DMS79 (cell line): ENCODE measurements at places on chromosomes 1 and 21.

DNA sequence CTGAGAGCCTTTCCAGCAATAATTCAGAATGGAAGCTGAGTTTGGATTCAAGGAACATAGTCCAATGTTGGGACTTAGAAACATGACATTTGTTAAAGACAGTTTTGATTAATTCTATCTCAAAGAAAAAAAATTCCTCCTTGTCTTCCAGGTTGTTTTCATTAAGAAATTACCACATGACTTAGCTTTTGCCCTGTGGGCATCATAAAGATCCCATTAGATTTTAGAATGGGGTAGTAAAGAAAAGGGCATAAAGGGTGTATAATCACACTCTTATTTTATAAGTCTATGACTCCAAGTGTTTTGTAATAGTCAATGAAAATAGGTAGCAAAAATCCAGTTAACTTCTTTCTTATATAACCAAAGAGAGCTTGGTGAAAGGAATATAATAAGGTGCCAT lies 14.3 kb upstream of the PRKAA2 start:
- no peak for DNase-seq

DNA sequence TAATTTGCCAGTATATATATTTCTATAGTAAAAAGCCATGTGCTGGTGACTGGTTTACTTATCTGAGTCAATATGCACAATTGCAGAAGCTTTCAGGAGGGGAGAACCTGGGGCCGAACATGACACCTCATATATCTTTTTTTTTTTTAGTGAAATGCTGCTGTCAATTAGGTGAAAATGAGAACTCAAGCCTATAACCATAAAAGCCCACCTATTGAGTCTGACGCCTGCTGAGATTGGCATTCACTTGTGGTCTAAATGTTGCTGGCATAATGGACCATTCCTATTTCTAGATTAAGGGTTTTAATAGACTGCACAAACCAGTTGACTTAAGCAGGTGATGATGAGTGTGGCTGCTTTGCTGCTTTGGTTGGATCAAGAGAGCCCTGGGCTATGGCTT lies 10.8 kb downstream of the NTMT2 start:
- DNase-seq, result no peak

DNA sequence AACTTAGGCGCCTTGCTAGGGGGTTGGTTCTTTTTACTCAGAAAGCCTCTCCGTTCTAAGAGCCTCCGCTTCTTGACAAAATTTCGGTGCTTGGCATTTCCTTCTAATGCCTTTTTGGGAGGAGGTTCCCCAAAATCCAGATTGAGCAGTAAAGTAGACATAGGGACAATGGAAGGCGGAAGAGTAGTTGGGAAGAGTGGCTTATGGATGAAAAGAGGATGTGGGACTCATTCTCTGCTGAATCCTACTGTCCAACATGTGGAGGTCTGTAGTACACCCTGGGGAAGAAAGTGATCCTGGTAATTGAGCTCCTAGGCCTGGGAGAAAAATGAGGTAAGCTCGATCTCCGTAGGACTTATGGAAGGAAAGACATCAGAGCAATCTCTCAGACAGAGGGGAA lies 777 bp upstream of the METTL25B start:
- DNase-seq, result no peak

- peak; percentile 86 for DNase-seq
Measured at GRCh38 chr1:51664421-51665240, 47.7 kb downstream of the OSBPL9 start.

- DNase-seq, result no peak
Measured at GRCh38 chr1:46613661-46614603, 2.7 kb downstream of the MOB3C start.

DNA sequence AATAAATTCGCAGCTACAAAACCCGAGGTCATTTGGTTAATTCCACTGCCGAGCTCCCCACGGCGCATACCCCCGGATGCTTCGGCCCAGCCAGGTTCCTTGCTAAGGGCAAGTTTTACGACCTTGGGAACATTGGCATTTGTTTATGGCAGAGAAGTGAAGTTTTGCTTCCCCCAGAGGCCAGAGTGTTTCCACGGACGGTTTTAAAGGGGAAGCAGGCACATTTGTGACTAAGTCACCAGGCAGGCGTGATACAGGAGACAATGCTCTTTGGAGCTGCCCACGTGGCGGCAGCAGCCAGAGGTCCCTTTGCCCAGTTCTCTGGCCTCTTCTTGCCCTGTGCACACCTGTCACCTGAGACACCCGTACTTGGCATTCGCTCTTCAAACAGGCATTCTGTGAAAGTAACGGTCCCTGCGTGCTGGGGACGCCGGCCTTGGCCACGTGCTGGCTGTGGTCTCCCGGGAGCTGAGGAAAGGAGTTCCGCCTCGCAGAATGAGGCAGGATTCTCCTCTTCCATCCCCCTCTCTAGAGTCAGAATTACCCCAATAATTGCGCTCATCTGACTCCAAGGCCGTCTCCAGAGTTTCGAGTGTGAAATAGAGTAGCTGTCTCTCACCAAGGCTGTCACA lies 138.3 kb downstream of the PRDM16 start:
- no peak for DNase-seq

DNA sequence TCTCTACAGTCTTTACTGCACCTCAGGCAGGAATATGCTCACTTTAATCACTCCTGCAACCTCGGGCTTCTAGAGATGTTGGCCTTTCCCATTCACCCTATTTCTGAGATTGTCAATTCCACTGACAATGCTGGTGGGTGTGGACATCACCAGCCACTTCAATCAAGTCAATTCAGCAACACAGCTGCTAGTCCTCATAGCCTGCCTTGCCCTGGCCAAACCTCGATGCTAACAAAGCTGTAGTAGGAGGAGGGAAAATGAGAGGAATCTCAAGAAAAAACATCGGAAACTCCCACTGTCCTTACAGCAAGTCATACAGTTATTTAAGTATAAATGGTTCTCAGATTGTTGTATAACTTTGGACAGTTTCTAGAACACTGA lies 155.0 kb downstream of the KCNH1 start:
- DNase-seq, result no peak

- DNase-seq, result no peak
Measured at GRCh38 chr1:64502083-64502482, 32.2 kb downstream of the CACHD1 start.

GRCh38 chr1:6108937-6109614 lies 63.4 kb downstream of the KCNAB2 start:
- peak; percentile 73 for DNase-seq

- DNase-seq, result no peak
Measured at GRCh38 chr1:31752258-31752657, 11.9 kb downstream of the ADGRB2 start.

DNA sequence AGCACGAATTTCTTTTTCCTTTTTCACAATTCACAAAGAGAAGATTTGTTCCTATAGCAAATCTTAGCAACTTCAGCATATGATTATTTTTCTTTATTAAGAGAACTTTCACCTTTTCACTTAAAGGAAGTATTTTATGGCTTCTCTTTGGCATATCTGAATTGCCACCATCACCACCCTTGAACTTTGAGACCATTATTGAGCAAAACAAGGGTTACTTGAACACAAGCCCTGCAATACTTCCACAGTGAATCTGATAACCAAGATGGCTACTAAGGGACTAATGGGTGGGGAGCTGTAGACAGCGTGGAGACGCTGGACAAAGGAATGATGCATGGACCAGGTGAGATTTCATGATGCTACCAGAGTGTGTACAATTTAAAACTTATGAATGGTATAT lies 815.0 kb downstream of the LRRIQ3 start:
- DNase-seq, result no peak

DNA sequence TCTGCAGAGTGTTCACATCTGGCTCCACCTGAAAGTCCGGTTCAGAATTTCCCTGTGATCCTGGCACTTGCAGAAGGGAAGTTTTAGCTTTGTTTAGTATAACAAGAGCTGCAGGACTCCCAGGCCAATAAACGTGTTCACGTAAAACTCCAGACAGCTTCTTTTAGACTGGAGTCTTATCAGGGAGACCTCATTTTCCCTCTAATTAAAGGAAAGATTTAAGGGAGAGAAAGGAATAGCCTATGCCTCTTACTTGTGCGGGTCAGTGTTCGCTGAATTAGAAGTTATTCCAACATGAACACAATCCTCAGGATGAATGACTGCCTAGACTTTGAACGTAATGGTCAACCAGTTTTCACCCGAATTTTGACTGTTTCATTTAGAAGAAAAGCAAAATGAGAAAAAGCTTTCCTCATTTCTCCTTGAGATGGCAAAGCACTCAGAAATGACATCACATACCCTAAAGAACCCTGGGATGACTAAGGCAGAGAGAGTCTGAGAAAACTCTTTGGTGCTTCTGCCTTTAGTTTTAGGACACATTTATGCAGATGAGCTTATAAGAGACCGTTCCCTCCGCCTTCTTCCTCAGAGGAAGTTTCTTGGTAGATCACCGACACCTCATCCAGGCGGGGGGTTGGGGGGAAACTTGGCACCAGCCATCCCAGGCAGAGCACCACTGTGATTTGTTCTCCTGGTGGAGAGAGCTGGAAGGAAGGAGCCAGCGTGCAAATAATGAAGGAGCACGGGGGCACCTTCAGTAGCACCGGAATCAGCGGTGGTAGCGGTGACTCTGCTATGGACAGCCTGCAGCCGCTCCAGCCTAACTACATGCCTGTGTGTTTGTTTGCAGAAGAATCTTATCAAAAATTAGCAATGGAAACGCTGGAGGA lies 202.1 kb upstream of the SGIP1 start:
- no peak for DNase-seq

GRCh38 chr1:231091831-231092301 lies 51.8 kb upstream of the FAM89A start:
- no peak for DNase-seq

DNA sequence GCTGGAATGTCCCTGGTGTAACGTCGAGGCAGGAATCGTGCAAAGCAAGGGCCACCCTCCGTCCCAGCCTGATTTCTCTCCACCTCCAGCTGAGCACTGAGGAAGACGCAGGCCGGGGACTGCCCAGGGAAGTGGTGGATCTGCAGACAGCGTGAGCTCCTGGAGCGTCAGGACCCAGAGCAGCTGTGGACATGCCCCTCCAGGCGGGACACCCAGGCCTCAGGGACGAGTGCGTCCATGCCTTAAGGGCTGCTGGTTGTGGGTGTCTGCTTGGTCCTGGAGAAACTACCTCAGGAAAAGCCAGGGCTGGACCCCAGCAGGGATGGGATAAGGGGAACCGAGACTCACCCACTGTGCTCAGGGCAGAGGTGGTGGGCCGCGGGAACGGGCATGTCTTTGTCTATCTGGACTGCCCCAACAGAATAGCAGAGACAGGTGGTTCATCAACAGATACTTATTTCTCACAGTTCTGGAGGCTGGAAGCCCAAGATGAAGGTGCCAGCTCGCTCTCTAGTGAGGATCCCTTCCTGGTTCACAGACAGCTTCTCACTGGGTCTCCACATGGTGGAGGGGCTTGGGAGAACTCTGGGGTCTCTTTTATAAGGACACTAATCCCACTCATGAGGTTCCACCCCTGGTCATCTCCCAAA lies 5.8 kb upstream of the MMEL1 start:
- DNase-seq, result no peak
